ENCODE measurements at places on chromosomes 1 and 21.
A peak's percentile ranks its signal among the peaks of the same experiment; 100 is the strongest.

DNA sequence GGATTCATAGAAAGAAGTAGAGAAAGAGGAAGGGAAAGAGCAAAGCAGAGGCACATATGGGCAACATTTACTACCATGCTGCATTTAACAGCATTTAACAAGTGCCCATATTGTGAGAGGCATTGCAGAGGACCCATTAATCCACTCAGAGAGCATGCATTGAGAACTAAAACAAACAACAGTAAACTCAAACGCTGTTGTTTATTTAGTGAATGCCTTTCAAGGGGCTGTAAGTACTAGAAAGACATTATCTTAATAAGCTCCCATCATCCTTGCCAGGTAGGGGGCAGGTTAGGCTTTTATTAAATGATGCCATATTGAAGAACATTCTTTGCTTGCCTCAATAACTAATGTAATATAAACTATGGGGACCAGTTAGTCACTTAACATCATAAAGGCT lies 254.3 kb upstream of the DAB1 start:
- no peak for DNase-seq

DNA sequence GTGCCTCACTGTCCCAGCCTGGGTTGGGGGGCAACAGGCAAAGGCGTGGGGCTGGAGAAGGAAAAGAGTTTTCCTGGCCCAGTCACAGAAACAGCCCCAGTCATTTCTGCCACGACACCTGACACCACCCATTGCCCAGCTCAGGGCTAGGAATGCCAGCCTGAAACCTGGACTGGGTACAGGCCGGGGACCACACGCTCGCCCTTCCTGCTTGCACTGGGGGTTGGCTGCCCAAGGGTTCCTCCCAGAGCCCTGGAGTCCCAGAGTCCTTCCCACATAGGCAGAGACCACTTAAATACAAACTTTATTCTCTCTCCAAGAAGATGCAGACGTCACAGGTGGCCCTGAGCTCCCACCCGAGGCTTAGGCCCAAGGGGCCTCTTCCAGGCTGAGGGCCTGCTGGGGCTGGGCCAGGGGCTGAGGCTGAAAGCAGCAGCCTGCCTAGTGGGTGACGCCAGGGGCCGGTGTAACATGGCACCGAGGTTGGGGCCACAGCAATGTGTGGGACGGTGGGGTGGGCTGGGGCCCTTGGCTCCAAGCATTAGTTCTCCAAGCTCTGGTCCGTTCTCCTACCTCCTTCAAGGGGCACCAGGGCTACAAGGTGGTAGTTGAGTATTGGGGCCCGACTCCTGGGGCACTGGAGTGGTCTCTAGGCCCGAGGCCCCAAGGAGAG lies 1.6 kb downstream of the TMEM52 start:
- no peak for DNase-seq

- no peak for DNase-seq
These were observed 7.3 kb upstream of the FCGR2A start for GRCh38 chr1:161497961-161498360.

- DNase-seq, result peak; percentile 71
These were observed 85.4 kb downstream of the TBX15 start for GRCh38 chr1:118902711-118903191.

- no peak for DNase-seq
These were observed 26.2 kb downstream of the HSPA13 start for GRCh38 chr21:14356746-14357145.

DNA sequence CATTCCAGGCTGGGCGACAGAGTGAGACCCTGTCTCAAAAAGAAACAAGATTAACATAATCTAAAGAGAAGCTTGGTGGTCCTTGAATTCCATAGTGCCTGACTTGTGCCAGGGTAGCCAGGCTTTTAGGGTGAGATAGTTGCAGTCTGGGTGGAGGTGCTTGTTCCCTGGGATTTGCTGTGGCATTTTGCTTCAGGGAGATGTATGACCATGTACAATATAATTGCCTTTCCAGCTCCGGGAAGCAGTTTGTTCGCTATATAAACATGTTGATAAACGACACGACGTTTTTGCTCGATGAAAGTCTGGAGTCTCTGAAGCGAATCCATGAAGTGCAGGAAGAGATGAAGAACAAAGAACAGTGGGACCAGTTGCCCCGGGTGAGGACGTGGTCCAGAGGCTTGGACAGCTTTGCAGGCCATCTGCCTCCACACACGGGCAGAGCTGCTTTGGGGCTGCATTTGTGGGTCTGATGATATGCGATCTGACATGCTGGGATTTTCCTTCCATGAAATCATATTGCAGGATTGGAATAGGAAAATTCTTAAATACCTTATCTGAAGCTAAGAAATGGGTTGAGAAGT lies 49.4 kb upstream of the KIF1B start:
- DNase-seq, result no peak
